ENCODE measurements at places on chromosomes 13 and 19.

DNA sequence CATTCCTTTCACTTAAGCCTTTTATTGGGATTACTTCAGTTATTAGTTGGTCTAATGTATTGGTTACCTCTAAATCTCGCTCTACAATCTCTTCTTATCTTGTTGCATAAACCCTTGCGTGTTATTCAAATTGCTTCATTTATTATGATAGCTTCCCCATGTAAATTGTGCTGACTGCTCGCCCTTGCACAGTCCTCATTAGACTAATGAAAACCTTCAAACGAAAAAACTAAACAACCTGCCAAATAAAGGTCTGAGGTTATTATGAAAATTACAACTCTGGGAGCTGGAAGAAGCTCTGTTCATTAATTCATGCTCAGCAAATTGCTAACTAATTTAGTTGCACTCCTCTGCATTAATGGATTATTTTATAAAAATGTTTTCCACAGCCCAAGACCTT is 320.1 kb downstream of the DACH1 start:
- no peak overlapping the region for H3K27ac ChIP-seq
- H3K27me3 ChIP-seq = no peaks in the 10 kb centered on the region
- H3K36me3 ChIP-seq = no peaks in the 10 kb centered on the region
- no peaks in the 10 kb centered on the region for H3K4me1 ChIP-seq
- DNase-seq = no peak
- no peak overlapping the region for H3K4me3 ChIP-seq

- no peaks in the 10 kb centered on the region for H3K27me3 ChIP-seq
- DNase-seq = no peak
- no peak overlapping the region for H3K4me3 ChIP-seq
- H3K4me1 ChIP-seq = no peaks in the 10 kb centered on the region
- no peak overlapping the region for H3K27ac ChIP-seq
Observed at GRCh38 chr13:31110617-31111016, 51.1 kb downstream of the HSPH1 start.

DNA sequence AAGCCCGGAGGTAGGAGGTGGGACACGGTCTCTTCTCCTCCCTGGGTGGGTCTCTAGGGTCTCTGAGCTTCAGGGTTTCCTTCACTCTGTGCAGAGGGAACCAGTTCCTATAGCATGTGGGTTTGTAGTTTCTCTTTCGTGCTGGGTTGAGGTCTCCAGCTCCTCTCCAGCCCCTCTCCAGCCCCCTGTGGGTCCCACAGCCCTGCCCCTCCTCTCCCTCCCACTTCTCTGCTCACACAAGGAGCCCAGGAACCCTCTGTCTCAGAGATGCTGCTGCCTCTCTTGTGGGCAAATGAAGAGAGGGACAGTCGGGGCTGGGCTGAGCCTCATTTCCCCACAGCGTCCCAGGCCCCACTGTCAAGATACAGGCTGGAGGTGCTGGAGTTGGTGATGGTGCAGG is 1.4 kb downstream of the SIGLEC7 start:
- DNase-seq = no peak
- no peaks in the 10 kb centered on the region for H3K27me3 ChIP-seq
- H3K4me3 ChIP-seq = no peak overlapping the region
- no peaks in the 10 kb centered on the region for H3K36me3 ChIP-seq
- peaks cover 4% of the 10 kb centered on the region for H3K4me1 ChIP-seq
- no peak overlapping the region for H3K27ac ChIP-seq

DNA sequence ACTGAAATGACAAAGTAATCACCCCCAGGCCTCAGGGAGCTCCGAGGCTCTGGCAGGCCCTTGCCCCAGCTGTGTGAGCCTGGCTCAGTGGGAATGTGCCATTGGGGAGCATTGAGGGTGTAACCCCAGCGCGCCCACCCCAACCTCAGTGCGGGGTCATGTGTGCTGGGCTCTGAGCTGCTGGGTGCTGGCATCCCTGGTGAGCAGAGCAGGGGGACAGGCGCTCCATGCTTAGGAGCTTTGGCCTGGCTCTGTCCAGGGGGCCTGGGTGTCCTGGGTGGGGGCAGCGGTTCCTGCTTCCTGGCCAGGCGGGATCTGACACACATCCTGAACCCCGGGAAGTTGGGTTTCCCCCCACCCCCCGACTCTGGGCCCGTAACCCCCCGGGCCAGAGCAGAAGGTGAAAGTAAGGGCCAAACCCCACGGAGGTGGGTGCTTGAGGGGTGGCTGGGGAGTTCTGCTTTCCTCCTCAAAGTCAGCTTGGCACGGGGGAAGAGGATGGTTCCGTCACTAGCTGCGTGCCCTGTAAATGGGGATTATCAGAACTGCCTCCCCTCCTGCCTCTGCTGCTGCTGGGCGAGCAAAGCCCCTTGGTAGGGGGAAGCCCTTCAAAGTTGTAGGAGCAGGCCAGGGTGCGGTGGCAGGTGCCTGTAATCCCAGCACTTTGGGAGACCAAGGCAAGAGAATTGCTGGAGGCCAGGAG is 1.7 kb downstream of the LRP3 start:
- DNase-seq = no peak
- peaks cover 4% of the 10 kb centered on the region for H3K4me1 ChIP-seq
- H3K27me3 ChIP-seq = peaks cover 19% of the 10 kb centered on the region
- H3K4me3 ChIP-seq = peak overlapping the region; percentile 59

- peak overlapping the region; percentile 80 for H3K4me3 ChIP-seq
- no peak overlapping the region for H3K27ac ChIP-seq
- H3K36me3 ChIP-seq = no peaks in the 10 kb centered on the region
- no peak for DNase-seq
- no peaks in the 10 kb centered on the region for H3K27me3 ChIP-seq
Observed at GRCh38 chr19:50659318-50660087, 10.3 kb downstream of the C19orf81 start.

GRCh38 chr13:113511361-113511760 is 20.9 kb upstream of the DCUN1D2 start:
- no peak overlapping the region for H3K27ac ChIP-seq
- H3K4me3 ChIP-seq = no peak overlapping the region
- H3K4me1 ChIP-seq = no peaks in the 10 kb centered on the region
- no peak for DNase-seq

DNA sequence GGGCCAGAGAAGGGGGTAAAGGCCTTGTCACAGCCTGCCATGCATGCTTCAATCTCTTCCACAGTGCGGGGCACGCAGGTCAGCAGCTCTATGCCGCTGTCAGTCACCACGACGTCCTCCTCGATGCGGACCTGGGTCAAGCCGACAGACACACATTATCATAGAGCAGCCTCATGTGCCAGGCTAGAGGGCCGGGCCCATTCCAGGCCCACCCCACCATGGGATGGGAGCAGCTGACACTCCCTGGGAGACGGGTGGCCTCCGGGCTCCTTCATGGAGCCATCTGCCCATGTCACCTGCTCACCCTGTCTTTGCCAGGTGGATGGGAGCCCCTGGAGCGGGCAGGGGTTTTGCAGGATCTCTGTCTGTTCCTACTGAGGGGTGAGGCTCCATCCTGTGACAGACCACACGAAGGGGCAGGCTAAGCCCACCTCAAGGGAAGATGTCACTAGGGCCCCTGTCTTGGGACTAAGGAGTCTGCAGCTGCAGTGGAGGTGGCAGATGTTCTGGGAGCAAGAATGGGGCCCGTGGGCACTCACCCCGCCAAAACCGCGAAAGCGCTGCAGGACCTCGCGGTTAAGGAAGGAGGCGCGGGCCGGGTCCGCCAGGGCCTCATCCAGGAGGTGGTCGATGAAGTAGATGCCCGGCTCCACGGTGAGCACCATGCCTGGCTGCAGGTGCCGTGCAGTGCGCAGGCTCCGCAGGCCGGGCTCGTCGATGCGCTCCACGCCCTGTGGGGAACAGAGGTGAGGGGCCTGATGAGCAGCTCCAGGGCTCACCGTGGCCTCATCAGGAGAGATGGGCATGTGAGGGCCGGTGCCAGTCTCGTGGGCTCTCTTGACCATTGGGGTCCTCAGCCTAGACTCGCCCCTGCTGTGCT is 14.1 kb downstream of the CEBPG start:
- DNase-seq = no peak
- H3K4me3 ChIP-seq = no peak overlapping the region
- no peaks in the 10 kb centered on the region for H3K36me3 ChIP-seq
- no peaks in the 10 kb centered on the region for H3K27me3 ChIP-seq
- H3K27ac ChIP-seq = no peak overlapping the region

DNA sequence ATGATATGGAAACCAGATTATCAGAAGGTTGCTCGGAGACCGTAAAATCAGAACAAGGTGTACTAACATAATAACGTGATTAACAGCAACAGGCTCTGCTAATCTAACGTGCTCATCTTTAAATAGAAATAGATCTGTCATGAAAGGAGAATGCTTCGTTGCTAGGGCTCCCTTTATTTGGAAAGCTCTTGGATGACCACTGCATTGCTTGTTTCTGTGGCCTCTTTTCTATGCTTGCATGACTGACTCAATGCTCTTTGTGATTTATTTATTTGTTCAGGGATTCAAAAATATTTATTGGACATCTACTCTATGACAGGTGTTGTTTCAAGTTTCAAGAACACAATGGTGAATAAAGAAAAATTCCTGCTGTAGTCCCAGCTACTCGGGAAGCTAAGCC is 22.3 kb upstream of the ZDHHC20 start:
- H3K36me3 ChIP-seq = no peaks in the 10 kb centered on the region
- no peak overlapping the region for H3K4me3 ChIP-seq
- no peak for DNase-seq
- H3K4me1 ChIP-seq = no peaks in the 10 kb centered on the region

GRCh38 chr13:95251641-95252040 is 49.6 kb downstream of the ABCC4 start:
- no peaks in the 10 kb centered on the region for H3K4me1 ChIP-seq
- DNase-seq = no peak
- no peak overlapping the region for H3K4me3 ChIP-seq
- H3K27ac ChIP-seq = no peak overlapping the region
- H3K27me3 ChIP-seq = no peaks in the 10 kb centered on the region

- peak overlapping the region; percentile 10 for H3K4me3 ChIP-seq
- no peaks in the 10 kb centered on the region for H3K36me3 ChIP-seq
- peaks cover 4% of the 10 kb centered on the region for H3K4me1 ChIP-seq
- peak; percentile 71 for DNase-seq
- H3K27me3 ChIP-seq = peaks cover 9% of the 10 kb centered on the region
- no peak overlapping the region for H3K27ac ChIP-seq
Observed at GRCh38 chr19:4284176-4284958, 5.3 kb downstream of the SHD start.

DNA sequence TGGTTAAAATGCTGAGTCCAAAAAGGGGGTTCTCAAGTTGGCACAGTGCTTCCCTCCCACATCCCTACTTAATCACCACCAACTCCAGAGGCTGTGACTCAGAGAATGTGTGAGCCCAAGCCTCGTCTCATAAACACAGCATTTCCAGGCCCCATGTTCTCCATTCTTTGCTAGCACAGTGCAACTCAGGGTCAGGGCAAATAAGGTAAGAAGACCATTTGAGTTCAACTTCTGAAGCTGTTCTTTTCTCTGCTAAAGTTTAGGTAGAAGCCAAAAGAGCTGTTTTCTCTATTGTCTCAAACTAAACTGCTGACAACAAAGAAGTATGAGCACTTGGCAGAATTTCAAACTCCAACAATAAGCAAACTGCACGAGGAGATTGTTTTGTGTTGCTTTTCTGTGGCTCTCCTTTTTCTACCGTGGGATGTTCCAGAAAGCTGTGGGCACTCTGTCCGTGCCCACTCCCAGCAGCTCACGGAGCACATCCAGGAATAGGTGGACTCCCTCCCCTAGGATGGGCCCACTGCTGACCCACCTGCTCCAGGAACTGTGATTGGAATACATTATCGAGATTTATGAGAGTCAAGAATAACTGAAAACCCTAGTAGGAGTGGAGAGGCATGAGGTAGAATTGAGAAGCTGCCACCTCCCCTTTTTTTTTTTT is 494.3 kb downstream of the COG6 start:
- DNase-seq = no peak
- no peak overlapping the region for H3K27ac ChIP-seq
